Dermis microvascular lymphatic vessel endothelial cell (primary cell): ENCODE measurements at places on chromosomes 3 and 15. TPM values are rescaled to one million over a fixed set of nuclear protein-coding genes. Genes with fewer than 3 reads are reported as not detected.

DNA sequence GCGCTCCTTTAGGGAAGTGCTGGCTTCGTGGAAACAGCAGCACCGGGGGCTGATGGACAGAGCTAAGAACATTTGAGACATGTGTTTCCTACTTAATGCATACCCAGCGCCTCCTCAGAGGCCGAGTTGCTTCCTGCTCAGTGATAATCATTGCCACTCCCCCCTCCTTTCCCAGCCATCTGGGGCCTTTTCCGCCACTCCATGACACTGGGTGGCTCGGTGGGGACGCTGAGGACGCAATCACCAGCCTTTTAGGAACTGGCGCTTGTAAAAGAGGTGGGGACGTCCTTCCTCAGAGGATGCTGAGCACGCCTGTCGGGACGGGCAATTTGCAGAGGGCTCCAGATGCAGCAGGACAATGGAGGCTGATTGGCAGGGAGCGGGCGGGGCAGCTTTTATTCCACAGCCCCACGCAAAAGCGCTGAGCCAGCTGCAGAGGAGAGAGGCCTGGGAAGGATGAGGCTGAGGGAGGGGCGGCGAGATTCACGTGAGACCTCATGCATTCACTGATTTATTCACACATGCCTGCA, 22.2 kb upstream of the IQSEC1 start:
- no peak for DNase-seq

- DNase-seq = no peak
These were observed 202.5 kb downstream of the UBE3A start for GRCh38 chr15:25236143-25236860.

- no peak for DNase-seq
These were observed 117.3 kb upstream of the NEO1 start for GRCh38 chr15:72934921-72935320.

DNA sequence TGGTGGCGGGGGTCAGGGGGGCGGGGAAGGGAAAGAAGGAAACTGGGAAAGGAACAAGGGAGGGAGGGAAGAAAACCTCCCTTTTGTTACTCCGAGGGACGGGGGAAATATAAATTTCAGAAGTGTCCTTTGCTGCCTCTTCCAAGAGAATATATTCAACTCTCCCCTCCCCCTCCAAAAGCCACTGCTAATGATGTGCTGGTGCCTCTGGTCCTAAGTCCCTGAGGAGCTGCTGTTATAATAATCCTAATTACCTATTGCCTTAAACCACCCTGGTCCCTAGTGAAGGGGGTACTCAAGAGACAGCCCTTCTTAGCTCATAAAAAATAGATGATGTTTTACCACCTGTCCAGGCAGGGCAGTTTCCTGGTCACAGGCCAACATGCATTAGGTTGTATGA, 118.3 kb upstream of the TRIM42 start:
- DNase-seq = no peak

Gene BMF
- total RNA-seq = 4.1 and 7.0 TPM in 2 replicates

Gene IDH2
- 103 and 113 TPM in 2 replicates for total RNA-seq

DNA sequence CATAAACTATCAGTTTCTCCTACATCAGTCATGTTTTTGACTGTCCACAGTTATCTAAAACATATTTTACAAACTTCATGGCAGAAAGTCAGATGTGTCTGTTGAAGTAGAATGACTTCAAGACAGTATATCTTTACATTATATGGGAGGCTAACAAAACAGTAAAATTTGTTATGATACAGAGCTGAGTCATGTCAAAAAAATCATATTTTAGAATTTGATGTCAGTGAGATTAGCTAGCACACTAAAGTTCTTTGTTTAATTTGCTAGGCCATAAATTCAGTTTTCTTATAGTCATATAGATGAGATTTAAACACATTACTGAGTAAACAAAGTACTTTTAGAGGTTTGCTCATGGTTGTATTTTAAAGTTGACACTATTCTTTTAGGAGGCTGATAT, 80.3 kb upstream of the IGSF10 start:
- no peak for DNase-seq

Gene AGBL1
- not detected in 2 replicates for total RNA-seq

Gene BTLA
- not detected in 2 replicates for total RNA-seq

- DNase-seq = no peak
These were observed 196.9 kb downstream of the CLSTN2 start for GRCh38 chr3:140131895-140132294.

DNA sequence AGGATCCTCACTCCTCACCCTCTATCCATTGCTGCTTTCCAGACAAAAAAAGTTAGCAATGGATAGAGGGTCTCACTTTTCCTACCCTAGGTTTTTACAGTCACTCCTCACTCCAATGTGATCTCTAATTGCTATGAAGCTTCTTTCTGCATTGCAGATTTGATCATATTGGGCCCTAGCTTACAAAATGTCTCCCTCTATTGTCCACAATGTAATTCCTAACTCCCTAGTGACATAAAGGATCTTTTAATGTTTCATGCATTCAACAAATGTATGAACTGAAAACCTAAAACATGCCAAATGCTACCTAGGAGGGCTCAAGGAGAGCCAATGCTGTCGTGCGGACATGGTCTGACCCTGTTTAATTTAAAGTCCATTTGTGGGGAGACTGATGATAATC, 234.8 kb downstream of the CADM2 start:
- no peak for DNase-seq

DNA sequence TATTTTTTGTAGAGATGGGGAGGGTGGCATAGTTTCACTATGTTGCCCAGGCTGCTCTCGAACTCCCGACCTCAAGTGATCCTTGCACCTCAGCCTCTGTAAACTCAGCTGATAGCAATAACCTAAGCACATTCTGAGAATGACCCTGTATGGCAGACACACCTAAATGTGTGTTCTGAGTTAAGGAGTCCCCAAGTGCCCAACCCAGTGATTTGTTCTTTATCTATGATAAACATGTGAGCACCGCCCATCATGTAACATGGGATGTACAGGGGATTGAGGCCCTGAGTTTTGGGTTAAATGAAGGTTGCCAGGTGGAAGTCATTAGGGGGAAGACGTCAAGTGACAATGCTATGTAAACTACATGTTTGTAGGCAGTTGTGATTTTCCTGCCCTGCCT, 5.7 kb downstream of the NCEH1 start:
- DNase-seq = no peak

- DNase-seq = peak; percentile 84
These were observed 72.7 kb upstream of the FNDC3B start for GRCh38 chr3:171966533-171967136.

DNA sequence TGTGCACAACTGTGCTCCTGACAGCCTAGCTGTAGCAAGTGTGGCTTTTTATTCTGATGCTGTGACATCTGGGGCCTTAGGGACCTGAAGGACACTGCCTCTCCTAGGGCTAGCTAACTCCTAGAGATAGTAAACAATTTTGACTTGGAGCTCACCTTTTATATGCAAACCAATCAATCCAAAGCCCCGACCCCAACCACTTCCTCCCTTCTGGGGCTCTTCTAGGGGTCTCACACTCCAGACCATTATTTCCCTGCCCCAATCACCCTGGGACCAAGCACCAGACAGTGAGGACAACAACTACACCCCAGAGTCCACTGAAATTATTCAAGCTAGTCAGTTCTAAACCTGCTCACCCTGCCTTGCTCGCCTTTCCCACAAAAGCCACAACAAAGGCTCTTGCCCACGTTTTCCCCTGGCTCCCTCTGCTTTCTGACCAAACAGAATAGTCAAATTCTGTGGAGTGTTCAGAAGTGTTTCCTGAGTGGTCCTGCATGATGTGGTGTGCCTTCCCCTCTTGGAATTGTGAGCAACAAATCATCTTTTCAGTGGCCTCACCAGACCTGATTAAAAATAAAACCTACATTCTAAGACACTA, 84.2 kb upstream of the WNT5A start:
- DNase-seq = no peak

Gene CILP
- under 0.01 TPM in 1 of 2 replicates, not detected in the other for total RNA-seq

- DNase-seq = no peak
These were observed 511.3 kb downstream of the OCA2 start for GRCh38 chr15:27587810-27588209.

Gene SLC28A1
- total RNA-seq = under 0.01 TPM in 1 of 2 replicates, not detected in the other

Gene IL12A
- total RNA-seq = 0.13 TPM in 1 of 2 replicates, not detected in the other

GRCh38 chr3:5276934-5277333, 89.4 kb downstream of the EDEM1 start:
- no peak for DNase-seq

Gene CDCP1
- 0.13 and 0.39 TPM in 2 replicates for total RNA-seq

GRCh38 chr15:98907927-98908471, 99.6 kb downstream of the PGPEP1L start:
- no peak for DNase-seq

- no peak for DNase-seq
These were observed 496.1 kb downstream of the FOXP1 start for GRCh38 chr3:71087143-71088018.

GRCh38 chr3:162742159-162742717, 1245.6 kb downstream of the OTOL1 start:
- DNase-seq = no peak
